Thyroid gland (tissue), 4 donors: ENCODE measurements at places on chromosomes 5 and 9. TPM values are rescaled to one million over a fixed set of nuclear protein-coding genes. Genes with fewer than 3 reads are reported as not detected.

- no peak for DNase-seq
Measured at GRCh38 chr9:117043159-117043558, 356.1 kb downstream of the TRIM32 start.

DNA sequence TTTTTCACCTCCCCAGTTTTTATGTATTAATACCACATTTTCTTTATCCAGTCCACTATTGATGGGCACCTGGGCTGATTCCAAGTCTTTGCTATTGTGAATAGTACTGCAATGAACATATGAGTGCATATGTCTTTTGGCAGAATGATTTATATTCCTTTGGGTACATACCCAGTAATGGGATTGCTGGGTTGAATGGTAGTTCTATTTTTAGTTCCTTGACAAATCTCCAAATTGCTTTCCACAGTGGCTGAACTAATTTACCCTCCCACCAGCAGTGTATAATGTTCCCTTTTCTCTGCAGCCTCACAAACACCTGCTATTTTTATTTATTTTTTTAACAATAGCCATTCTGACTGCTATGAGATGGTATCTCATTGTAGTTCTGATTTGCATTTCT is 340.2 kb downstream of the ADAMTS6 start:
- no peak for DNase-seq

DNA sequence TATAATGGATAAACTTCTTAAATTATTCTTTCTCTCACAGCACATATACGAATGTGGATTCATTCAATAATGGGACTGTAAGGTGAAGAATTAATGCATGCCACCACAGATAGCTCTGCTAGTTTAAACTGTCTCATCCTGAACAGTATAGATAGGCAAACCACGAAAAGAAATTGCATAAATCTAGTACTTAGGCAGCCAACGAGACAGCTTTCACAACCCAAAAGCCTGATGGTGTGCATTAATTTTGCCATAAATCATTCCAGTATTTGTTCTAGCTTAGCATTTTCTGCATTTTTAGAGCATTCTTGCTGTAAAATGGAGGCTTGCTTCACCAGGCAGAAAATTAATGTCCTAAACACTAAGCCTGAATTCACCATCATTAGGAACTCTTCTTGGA is 834.2 kb upstream of the DMAC1 start:
- no peak for DNase-seq

GRCh38 chr5:8805653-8806052 is 740.2 kb downstream of the SEMA5A start:
- no peak for DNase-seq

DNA sequence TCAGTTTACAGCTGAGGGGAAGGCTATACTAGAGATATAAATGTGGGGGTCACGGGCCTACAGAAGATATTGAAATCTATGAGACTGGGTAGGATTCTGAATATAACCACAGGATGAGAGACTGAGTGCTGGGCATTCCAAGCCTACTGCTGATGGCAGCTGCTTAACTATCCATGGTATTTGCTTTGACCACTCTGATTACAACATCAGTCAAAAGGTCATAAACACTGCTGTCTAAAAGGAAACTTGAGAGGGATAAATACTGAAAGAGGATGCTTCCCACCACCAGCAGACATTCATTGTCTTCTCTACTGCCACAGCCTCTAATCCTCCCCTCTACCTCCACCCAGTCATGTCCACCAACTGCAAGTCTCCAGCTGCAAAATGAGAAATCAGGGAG is 3.8 kb downstream of the ZNF622 start:
- DNase-seq, result no peak

GRCh38 chr5:73861313-73861988 is 235.5 kb downstream of the ARHGEF28 start:
- DNase-seq, result no peak

Gene SLC36A2
- not detected for total RNA-seq

- no peak for DNase-seq
Measured at GRCh38 chr9:129640871-129641749, 841 bp downstream of the ASB6 start.

- no peak for DNase-seq
Measured at GRCh38 chr9:110640736-110641135, 27.9 kb upstream of the MUSK start.

DNA sequence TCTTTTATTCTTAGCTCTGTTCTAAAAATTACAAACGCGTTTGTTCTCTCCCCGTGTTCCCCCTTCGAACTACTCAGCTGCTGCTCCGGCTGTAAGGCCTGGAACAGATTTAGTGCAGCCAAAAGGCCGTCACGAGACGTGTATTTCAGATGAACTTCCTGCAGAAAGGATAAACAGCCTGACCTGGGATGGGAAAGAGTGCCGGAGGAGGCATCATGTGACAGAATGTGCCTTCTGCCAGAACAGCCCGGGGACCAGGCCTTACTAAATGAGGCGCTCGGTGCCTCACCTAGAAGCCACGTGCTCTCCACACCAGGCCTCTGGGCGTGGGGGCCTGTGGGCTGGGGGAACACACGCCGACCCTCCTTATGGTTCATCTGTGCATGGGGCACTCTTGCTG is 94.7 kb downstream of the PPARGC1B start:
- no peak for DNase-seq

Gene ADGRV1
- total RNA-seq, result 158 TPM

- peak; percentile 18 for DNase-seq
Measured at GRCh38 chr5:10485142-10485795, 43.6 kb downstream of the ROPN1L start.

Gene MRPL22
- 9.2 TPM for total RNA-seq

Gene ZDHHC11
- 2.7 TPM for total RNA-seq

Gene ANXA2R
- 3.1 TPM for total RNA-seq

GRCh38 chr5:44257221-44257620 is 132.0 kb downstream of the FGF10 start:
- DNase-seq, result no peak

GRCh38 chr9:79936336-79936735 is 364.6 kb downstream of the TLE4 start:
- no peak for DNase-seq

- DNase-seq, result no peak
Measured at GRCh38 chr5:147445090-147445489, 64.8 kb downstream of the DPYSL3 start.

DNA sequence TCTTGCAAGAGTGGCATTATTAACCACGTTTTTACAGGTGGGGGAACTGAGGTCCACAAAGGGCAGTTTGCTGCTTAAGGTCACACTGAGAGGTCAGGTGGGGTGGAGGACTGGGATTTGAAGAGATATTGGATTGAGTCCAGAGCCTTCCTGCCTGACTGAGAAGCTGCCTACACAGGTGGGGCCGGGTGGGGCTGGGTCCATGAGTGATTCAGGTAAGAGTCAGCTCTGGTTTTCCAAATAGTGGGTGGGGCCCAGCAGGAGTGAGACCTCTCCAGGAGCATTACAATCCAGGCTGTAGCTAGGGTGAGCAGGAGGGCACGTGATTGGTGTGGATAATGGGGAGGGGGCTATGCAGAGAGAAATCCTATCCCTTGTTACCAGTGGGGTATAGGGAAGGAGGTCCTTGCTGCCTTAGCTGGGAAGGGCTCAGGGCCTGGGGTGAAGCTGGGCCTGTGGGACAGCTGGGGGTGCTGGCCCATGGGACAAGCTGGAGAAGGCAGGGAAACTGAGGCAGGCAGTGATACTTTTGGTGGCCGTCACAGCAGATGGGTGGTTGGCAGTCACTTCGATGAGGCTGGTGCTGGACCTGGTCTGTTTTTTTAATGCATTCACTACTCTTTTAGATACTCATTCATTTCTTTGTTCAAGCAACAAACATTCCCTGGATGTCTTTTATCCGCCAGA is 2.9 kb upstream of the PTGS1 start:
- no peak for DNase-seq

DNA sequence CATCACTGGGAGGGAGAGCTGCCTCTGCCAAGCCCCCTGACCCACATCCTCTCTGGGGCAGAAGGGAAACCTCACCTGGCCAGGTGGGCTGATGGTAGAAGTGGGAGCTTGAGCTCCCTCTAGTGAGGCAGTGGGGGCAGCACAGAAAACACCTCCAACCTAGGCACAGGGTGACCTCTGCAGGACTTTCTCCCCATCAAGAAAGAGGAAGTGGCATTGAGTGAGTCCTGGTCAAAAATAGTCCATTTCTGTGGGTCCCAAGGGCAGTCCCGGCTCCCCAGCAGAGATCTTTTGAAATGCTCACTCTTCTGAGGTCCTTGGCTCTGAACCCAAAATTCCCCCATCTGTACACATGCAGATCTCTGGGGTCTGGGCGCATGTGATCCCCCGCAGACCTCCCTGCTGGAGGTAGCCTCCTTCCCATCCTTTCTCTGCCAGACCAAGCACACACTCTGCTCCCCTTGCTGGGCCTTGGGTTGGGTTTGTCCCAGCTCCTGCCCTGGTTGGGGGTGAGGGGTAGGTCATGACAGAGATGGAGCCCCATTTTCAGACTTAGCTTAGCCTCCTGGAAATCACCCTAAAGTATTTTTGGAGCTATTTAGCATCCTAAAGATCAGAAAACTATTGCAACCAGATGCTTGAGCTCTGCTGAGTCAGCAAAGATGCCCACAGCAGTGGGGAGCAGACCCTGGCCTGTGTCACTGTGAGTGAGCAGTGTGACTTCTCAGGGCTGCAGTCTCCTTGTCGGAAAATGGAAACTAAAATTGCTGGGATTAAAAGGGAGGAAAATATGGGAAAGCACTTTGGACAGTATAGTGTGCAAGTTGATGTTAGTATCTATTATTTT is 41.6 kb upstream of the LCP2 start:
- DNase-seq, result no peak

DNA sequence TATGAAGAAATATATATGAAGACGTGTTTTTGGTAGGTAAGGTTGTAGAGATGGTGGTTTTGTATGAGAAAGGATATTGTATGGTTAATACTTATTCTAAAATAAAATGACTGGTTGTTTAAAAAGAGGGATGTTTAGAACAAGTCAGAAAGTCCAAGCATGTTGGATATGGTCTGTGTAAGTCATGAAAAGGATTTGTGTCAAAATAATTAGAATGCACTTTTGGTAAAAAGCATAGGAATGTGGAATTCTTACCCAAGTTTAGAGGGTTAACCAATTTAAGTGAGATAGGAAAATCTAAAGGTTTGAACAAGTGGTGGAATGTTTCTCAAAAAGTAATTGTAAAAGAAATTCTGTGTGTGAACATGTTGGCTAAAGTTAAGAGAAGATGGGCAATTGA is 1556.5 kb upstream of the C9orf72 start:
- no peak for DNase-seq
